ENCODE measurements at places on chromosomes 5 and 9.

GRCh38 chr5:95102080-95102479 lies 182.8 kb downstream of the MCTP1 start:
- DNase-seq, result no peak

- no peak for DNase-seq
Measured at GRCh38 chr9:81596679-81597418, 92.5 kb downstream of the TLE1 start.

DNA sequence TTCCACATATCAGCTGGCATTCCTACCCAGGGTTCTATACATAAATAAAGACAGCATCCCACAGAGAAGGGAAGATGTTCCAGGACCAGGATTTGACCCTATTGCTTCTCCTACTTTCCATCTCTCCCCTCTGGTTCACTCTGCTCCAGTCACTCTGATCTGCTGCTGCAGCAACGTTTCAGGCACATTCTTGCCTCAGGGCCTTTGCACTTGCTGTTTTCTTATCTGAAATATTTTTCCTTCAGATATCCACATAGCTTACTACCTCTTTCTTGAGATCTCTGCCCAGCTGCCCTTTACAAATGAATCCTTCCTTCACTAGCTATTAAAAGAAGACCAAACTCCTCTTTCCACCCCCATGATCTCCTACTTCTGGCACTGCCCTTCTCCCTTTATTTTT lies 204.5 kb downstream of the SPOCK1 start:
- no peak for DNase-seq

DNA sequence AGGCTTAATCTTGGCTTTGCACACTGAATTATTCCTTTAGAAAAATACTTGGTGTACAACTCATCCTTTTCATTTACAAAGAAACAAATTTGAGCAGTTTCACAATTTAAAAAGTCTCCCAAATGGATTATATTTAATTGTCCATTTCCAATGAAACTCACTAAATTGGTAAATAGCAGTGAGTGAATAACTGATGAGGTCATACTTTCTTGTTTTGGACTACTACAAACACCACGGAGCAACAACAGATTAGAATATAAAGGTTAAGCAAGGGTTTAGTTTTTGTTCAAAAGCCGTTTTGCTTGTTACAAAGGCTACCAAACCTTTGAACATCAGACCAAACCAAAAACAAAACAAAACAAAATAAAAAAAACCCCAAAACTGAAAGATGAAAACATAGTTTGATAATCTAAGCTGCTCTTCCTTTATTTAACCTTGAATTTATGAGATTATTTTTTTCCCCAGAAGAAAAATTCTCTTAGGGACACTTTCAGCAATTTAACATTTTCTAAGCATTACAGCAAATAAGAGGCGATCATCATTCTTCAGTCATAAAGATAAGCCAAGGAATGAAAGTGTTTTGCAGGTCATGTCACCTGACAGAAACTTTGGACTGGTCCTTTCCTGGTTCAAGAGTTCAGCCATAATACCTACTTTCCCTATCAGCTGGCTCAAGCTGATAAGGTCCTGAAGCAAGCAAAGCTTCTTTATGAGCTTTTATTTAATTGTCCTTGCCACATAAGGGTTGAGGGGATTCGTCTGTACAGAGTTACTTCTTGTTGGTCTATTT lies 99.7 kb upstream of the CDKN2B start:
- DNase-seq, result no peak

DNA sequence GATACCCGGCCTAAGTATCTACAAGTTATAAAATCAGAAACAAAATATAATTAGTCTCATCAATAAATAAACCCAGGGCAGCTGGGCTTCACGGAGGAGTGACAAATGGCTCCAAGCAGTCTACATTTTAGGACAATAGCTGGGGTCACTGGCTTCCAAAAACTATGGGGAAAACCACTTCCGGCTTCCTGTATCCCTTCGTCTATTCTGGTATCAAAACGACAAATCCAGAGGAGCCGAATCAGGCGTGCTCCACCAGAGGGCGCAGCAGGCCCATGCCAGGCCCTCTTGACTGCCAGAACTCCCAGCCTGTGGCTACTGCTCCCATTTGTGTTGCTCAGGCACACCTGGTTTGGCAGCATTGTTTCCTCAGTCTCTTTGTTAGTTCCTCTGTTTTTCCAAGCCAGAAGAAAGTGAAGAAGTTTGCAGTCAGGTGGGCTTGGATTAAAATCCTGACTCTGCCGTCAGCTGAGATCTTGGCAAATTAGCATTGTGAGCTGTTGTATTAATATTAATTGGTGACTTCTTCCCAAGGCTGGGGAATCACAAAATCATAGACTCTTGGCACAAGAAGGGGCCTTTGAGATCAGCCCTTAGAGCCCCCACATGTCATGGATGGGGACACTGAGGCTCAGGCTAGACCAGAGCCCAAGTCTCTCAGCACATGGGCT lies 11.6 kb upstream of the RAB14 start:
- DNase-seq, result peak; percentile 71

- no peak for DNase-seq
Measured at GRCh38 chr5:126716861-126717260, 60.1 kb upstream of the LMNB1 start.

GRCh38 chr5:40736103-40736875 lies 19.5 kb downstream of the TTC33 start:
- no peak for DNase-seq

GRCh38 chr9:91586282-91586681 lies 162.7 kb upstream of the NFIL3 start:
- DNase-seq, result no peak

GRCh38 chr9:96009690-96010472 lies 134.4 kb downstream of the ERCC6L2 start:
- peak; percentile 43 for DNase-seq

DNA sequence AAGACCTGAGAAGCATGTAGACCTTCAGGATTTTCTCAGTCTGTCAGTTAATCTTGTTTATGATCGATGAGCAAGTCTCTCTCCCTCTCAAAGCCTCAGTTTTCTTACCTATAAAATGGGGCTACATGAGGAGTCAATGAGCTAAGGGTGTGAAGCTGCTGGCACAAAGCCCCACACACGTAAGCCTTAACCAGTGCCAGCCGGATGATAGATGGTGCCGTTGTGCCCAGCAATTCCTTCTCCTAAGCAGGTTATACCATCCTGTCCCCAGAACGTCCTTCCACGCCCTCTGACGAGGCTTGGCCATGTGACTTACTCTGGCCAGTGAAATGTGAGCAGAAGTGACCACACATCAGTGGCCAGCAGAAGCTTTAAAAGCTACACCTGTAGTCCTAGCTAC lies 179.0 kb downstream of the C9orf50 start:
- no peak for DNase-seq

DNA sequence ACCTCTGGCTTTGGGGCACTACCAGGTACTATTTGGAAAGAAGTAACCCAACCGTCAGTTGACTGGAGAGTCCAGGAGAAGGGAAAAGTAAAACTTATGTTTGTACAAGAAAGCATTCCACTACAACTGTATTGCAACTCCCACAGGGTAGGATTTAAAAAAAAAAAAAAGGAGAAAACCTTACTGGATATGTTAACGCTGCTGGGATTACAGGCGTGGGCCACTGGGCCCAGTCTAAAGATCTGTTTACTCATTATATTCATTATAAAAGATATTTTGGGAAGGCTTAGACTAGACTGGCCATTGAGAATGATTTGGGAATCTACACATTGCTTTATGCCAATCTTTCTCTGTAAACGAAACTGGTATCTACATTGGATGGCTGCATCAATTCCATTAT lies 86.6 kb downstream of the USP20 start:
- no peak for DNase-seq

- DNase-seq, result no peak
Measured at GRCh38 chr9:7266911-7267595, 509.3 kb downstream of the KDM4C start.

GRCh38 chr5:171447226-171447625 lies 27.8 kb downstream of the FGF18 start:
- no peak for DNase-seq

DNA sequence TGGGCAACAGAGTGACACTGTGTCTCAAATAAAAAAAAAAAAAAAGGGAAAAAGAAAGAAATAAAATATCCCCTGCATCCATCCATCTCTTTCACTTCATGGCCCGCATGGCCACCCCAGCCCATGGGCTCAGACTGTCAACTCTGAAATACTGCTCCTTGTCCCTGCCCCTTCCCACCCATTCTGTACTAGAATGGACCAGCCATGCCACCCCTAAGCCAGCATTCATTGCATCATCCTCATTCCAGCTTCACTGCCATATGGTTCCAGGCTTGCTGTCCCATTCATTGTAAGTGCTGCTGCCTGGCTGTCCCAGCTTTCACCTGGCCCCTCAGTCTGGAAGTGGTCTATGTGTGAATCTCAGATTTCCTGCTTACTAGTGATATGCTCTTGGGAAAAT lies 46.2 kb downstream of the SPRY4 start:
- no peak for DNase-seq

DNA sequence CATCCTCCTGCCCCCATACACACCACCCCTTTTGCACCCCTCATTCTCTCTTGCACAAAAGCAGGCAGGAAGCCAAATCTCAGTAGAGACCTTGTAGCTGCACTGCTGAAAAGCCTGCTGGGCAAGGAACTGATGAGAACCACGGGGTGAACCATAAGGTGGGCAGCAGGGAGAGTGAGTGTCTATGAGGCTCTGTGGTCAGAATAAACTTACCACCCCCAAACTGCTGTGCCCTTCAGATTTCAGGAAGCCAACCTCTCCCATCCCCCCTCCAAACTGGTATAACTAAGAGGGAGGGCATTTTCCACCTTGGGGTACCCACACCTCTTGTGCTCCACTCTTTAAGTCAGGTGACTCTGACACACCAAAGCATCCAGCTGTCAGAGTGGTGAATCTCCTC lies 471.4 kb downstream of the SPOCK1 start:
- DNase-seq, result no peak

- no peak for DNase-seq
Measured at GRCh38 chr5:77758141-77758938, 17.8 kb downstream of the TBCA start.

- peak; percentile 67 for DNase-seq
Measured at GRCh38 chr9:130444565-130445221, at the start of gene ASS1. TSS of gene ASS1 (plus strand) at chr9:130444961. CDS start at chr9:130452229, 7,268 bp downstream.

- DNase-seq, result no peak
Measured at GRCh38 chr9:128123451-128124080, 4.0 kb downstream of the PTGES2 start.

GRCh38 chr5:19608444-19609002 lies 379.5 kb downstream of the CDH18 start:
- no peak for DNase-seq

DNA sequence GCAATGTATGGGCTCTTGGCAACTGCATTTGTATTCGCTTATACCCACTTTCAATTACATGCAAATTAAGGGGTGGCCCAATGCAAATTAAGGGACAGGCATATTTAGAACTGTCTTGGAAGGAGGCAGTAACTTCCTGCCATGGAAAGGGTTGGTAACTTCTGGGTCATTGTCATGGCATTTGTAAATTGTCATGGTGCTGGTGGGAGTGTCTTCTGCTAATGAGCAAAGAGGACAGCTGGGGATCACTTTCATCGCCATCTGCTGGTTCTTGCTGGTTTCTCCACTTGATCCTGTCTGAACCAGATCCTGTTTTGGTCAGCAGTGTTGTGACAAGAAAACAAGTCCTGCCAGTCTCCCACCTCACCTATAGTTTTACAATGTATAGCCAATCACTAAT lies 23.3 kb upstream of the UGT3A2 start:
- DNase-seq, result no peak

- no peak for DNase-seq
Measured at GRCh38 chr5:36529142-36529541, 77.3 kb upstream of the SLC1A3 start.

DNA sequence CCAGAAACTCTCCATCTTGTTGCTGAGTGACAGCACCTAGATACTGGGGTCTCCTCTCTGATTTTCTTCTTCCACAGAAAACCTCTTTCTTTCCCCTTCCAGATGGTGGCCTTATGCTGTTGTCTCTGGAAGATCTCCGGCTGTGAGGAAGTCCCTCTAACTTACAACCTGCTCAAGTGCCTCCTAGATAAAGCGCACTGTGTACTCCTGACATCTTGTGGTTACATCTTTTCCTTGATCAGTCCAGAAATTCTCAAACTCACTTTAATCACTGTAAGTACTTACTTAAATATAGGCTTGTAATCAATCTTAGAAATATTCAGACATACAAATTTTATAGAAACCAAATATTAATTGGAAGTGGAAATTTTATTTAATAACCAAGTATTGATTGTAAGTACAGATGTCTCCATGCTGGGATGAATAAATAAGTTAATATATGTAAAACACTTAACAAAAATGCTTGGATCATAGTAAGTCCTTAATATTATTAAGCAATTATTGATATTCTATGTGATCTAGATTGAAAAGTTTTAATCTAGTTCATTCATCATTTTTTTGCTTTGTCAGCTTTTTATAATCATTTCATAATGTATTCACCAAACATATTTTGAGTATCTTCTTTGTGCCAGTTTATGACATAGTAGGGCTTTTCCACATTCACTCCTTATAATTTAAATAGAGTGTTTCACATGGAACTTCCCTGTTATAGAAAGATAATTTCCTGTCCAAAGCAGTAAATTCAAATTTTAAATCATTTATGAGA lies 1381.4 kb upstream of the CDH6 start:
- no peak for DNase-seq

DNA sequence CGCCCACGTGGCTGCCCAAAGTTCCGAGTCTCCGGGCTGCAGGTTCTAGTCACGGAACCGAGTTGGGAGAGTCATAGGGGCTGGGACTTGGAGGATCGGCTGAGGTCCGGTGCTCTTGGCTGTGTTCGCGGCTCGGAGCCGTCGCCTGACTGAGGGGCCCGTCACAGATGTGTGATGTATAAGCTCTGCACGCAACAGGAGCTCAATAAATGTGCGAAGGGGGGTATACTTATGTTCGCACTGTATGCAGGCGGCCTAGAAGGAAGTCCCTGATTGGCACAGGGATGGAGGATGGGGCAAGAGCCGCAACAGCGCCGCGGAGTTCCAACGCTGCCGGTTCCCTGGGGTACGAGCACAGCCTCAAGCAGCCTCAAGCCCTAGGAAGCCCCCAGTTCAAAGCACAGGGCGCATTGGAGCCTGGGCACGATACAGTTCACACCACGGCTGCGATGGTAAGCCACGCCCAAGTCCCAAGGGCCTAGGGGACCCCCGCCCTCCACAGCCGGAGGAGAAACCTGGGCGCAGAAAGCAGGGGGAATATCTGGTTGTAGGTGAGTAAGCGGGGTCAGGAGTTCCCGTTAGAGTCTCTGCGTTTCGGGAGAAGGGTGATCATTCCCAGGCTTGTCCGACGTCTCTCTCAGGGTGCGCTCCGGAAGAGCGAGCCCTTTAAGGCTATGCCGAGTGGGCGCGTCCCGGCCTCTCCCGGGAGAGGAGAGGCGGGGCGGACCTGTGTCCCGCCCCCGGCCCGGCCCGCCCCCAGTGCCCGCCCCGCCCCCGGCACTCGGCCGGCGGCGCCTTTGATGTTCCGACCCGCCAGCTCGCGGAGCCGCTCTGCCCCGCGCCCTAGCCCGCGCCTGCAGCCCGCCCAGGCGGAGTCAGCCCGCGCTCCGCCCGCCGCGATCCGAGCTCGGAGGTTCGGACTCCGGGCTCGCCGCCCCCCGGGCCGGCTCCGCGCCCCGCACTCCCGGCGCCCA lies at the start of gene TCF7:
TCF7 (plus strand) TSS at position 780 of the 974 bp plus-strand sequence. CDS start 226 bp downstream, outside the sequence.
- DNase-seq, result peak; percentile 75

GRCh38 chr5:32223972-32224609 lies 50.0 kb upstream of the GOLPH3 start:
- DNase-seq, result no peak

- no peak for DNase-seq
Measured at GRCh38 chr5:169265888-169266287, 35.1 kb downstream of the SLIT3 start.

- DNase-seq, result no peak
Measured at GRCh38 chr5:87268970-87269377, 1.3 kb downstream of the RASA1 start.

- DNase-seq, result no peak
Measured at GRCh38 chr9:11577522-11577921, 964.7 kb upstream of the PTPRD start.

GRCh38 chr5:142650881-142651280 lies 35.0 kb downstream of the FGF1 start:
- DNase-seq, result no peak
